ENCODE measurements at places on chromosomes 3 and 15.

DNA sequence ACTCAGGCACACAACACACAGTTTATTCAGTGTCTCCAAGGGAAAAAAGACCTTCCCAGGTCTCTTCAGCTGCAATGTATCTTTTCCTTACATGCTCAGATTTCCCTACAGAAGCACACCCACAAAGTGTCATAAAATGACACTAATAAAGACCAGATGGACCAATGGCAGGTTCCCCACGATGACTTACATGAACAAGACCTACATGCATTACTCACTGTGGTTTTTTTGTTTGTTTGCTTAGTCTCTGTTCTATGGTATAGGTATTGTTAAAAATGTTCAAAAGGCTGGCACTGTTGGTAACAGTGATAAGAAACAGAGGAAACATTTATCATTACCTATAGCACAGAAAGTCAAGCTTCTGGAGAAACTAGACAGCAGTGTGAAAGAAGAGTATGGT, 318.2 kb upstream of the TMCO5A start:
- no peak for DNase-seq

- no peak for DNase-seq
Measured at GRCh38 chr15:77839456-77839855, 206.7 kb upstream of the LINGO1 start.

- no peak for DNase-seq
Measured at GRCh38 chr15:76903251-76903681, 1.9 kb downstream of the SCAPER start.

- DNase-seq: no peak
Measured at GRCh38 chr15:58260205-58260724, 122.1 kb downstream of the AQP9 start.

GRCh38 chr15:29105151-29105854, 164.3 kb downstream of the NSMCE3 start:
- DNase-seq: no peak

GRCh38 chr15:64507293-64507802, 47.0 kb downstream of the ZNF609 start:
- peak; percentile 40 for DNase-seq

DNA sequence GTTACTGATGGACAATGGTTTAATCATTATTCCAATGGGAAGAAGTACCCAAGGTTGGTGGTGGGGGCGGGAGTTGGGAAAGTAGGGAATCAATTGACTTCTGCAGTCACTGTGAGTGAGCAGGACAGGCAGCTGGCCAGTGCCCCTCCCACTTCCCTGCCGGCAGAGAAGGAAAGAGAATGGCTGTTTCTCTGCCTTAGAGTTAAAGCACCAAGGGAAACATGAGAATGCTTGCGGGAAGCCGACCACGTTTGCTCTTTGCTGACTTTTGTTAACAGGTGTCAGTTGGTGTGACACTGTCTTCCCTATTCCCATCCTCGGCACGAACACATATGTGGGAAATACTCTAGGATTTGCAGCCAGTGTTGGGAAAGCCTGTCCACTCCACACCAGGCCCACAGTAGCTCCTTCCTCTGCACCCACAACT, 33.5 kb upstream of the MFSD1 start:
- DNase-seq: no peak

- DNase-seq: no peak
Measured at GRCh38 chr3:183502237-183503181, 53.0 kb downstream of the KLHL6 start.

- no peak for DNase-seq
Measured at GRCh38 chr3:185701611-185702261, 115.6 kb downstream of the SENP2 start.

DNA sequence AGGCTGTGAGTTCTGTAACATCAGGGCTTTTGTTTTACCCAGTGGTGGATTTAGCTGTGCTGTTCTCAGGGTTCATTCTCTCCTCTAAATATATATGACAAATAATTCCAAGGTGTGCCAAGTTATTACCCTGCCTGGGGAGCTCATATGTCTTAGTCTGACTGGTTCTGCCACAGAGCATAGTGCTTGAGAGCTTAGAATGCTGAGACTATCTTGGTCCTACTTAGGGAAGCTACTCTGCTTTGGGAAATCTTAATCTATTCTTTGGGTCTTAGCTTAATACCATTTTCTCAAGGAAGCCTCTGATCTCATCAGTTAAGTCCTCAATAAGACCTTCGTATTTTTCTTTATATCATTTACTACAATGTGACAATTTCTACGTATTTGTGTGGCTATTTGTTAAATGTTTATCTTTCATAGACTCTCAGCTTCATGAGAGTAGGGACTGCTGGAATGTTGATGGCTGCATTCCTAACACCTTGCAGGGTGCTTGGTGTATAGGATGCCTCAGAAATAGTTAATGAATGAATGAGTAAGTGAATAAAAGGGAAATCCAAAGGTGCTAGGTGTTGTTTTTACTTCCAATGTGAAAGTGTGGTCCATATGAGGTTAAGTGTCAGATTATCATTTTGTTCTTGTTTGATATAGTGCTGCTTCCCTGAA, 1.8 kb downstream of the OTOL1 start:
- no peak for DNase-seq

GRCh38 chr15:42919308-42919707, 1.3 kb downstream of the TTBK2 start:
- no peak for DNase-seq

GRCh38 chr3:138434276-138434874, at the start of gene ESYT3:
TSS of gene ESYT3 (plus strand) at chr3:138434616. CDS start at chr3:138434799, 183 bp downstream.
- DNase-seq: no peak

GRCh38 chr3:58190291-58190690, 20.5 kb downstream of the DNASE1L3 start:
- no peak for DNase-seq

GRCh38 chr3:193737191-193737751, 144.3 kb downstream of the OPA1 start:
- no peak for DNase-seq

Data from GM18507 (cell line).